ENCODE measurements at places on chromosomes 2 and 18. TPM values are rescaled to one million over a fixed set of nuclear protein-coding genes. Genes with fewer than 3 reads are reported as not detected.

GRCh38 chr2:241815477-241816430 is 6.8 kb downstream of the NEU4 start:
- peaks cover 13% of the 10 kb centered on the region for H3K4me1 ChIP-seq
- no peak overlapping the region for H3K4me3 ChIP-seq
- H3K27ac ChIP-seq, result no peak overlapping the region
- H3K36me3 ChIP-seq, result no peaks in the 10 kb centered on the region
- peak; percentile 24 for DNase-seq
- H3K27me3 ChIP-seq, result no peaks in the 10 kb centered on the region

DNA sequence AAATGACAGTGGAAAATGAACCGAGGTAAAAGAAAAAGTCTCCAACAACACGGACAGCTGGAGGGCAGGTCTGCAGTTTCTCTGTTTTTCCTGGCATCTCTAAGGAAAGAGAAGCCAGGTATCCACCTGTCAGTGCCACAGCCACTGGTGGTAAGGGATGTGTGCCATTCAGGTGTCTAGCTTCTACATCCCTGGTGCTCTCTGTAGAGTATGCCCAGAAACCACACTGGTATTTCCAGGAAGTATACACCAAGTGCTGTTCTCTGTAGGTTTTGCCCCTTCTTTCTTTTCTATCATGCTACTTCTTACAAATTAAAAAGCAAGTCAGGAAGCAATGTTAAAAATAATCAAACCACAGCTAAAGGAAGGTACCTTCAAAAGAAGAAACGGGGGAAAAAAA is 7.6 kb upstream of the AGFG1 start:
- no peak overlapping the region for H3K27ac ChIP-seq
- H3K4me1 ChIP-seq, result no peaks in the 10 kb centered on the region
- no peak for DNase-seq
- H3K4me3 ChIP-seq, result no peak overlapping the region

DNA sequence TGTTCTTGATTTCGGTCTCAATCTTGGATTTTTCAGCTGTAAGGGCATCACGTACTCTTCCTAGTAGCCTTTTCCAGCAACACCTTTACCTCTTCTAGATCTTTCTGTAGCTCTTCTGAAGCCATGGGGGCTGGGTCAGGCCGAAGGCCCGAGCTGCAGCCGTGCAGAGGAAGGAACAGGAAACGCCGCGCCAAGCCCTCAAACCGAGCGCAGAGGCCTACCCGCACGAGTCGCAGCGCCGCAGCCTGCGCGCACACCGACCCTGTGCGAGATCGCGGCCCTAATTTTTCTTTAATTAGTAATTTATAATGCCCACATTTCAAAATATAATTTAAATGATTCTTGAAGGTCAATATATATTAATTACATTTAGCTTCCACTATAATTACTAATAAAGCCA is 483.8 kb downstream of the NUP35 start:
- no peak for DNase-seq
- H3K4me3 ChIP-seq, result no peak overlapping the region
- H3K4me1 ChIP-seq, result no peaks in the 10 kb centered on the region
- H3K36me3 ChIP-seq, result no peaks in the 10 kb centered on the region

- DNase-seq, result no peak
- H3K27me3 ChIP-seq, result no peaks in the 10 kb centered on the region
Observed at GRCh38 chr18:58349650-58350049, 279.2 kb downstream of the ALPK2 start.

DNA sequence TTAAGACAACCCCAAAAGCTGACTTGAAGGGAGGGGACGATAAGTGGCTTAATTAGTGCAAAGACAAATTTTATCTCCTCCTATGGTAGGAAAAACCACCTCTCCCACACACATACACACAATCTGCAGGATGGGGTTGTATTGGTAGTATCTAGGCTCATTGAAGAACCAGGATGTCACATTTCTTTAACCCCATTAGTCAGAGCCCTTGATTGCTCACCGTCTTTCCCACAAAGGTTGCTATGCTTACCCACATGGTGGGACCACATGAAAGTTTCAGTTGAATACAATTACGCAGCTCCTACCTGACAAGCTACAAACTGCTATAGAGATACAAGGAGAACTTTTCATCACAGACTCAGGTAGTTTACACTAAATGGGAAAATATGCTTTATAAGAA is 765.0 kb upstream of the CELF4 start:
- DNase-seq, result no peak
- no peak overlapping the region for H3K4me3 ChIP-seq
- no peaks in the 10 kb centered on the region for H3K36me3 ChIP-seq
- H3K27me3 ChIP-seq, result no peaks in the 10 kb centered on the region
- H3K4me1 ChIP-seq, result no peaks in the 10 kb centered on the region

SRD5A2 gene
- not detected for total RNA-seq

EEF1B2 gene
- 326 TPM for total RNA-seq

GALNT5 gene
- total RNA-seq, result not detected

NRP2 gene
- 3.4 TPM for total RNA-seq

ZNF396 gene
- total RNA-seq, result 0.85 TPM
